ENCODE measurements at places on chromosomes 1 and 21. TPM values are rescaled to one million over a fixed set of nuclear protein-coding genes. Genes with fewer than 3 reads are reported as not detected.

Gene SPOCD1
- total RNA-seq = 37.2 TPM

Gene SHISA4
- total RNA-seq = 20.9 TPM

Gene LRRN2
- not detected for total RNA-seq

Gene HHIPL2
- 0.18 TPM for total RNA-seq

Gene TBX15
- 0.63 TPM for total RNA-seq

Gene PRCC
- 28.3 TPM for total RNA-seq

Gene RIPK4
- total RNA-seq = 0.45 TPM

Gene DNM3
- 2.0 TPM for total RNA-seq

Gene CFHR1
- total RNA-seq = 1.1 TPM

Gene KRTAP19-1
- total RNA-seq = not detected

Gene CD1B
- total RNA-seq = not detected

Gene LAPTM5
- total RNA-seq = 0.18 TPM

Gene GSTM5
- 13.0 TPM for total RNA-seq

Gene ATP6V1G3
- total RNA-seq = not detected

Gene RNU1-2
- 2,882 TPM for total RNA-seq

Gene ARHGEF16
- not detected for total RNA-seq

Gene HES4
- total RNA-seq = 0.36 TPM

Gene MYCL
- total RNA-seq = 0.81 TPM

Gene RAVER2
- 7.2 TPM for total RNA-seq

Gene LINGO4
- not detected for total RNA-seq

Gene FCRL6
- not detected for total RNA-seq

Gene PLA2G2F
- total RNA-seq = not detected

Gene DYNLT5
- 1.4 TPM for total RNA-seq

Gene KRTAP7-1
- not detected for total RNA-seq

Gene OR2G2
- not detected for total RNA-seq

Measured in fibroblast of the aortic adventitia (primary cell).